ENCODE measurements at places on chromosomes 4 and X.

- peaks cover 9% of the 10 kb centered on the region for H3K27me3 ChIP-seq
- peaks cover 52% of the 10 kb centered on the region for H3K36me3 ChIP-seq
- no peak for DNase-seq
Measured at GRCh38 chr4:48012824-48013223, 3.7 kb downstream of the CNGA1 start.

GRCh38 chr4:185472103-185472542 is 590 bp upstream of the CCDC110 start:
- H3K27me3 ChIP-seq, result peaks cover 65% of the 10 kb centered on the region
- peaks cover 2% of the 10 kb centered on the region for H3K36me3 ChIP-seq
- DNase-seq, result no peak
- peak overlapping the region; percentile 84 for H3K4me3 ChIP-seq
- H3K4me1 ChIP-seq, result peaks cover 10% of the 10 kb centered on the region

DNA sequence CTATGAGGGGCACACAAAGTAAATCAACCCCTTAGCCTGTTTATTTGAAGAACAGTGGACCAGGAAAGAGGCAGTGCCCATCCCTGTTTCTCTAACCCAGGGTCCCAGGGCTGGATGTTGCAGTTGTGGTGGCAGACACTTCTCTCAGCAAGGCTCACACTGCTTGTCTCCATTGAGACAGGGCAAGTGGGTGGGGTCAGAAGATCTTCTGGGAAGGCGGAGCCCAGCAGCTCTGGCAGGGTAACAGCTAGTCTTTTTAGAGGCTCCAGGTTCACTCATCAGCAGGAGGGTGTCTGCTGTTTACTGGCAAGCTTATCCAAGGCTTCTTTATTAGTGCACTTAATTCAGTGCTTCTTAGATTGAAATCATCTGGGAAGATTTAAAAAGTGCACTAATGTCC is 659.8 kb upstream of the DIPK2B start:
- H3K4me1 ChIP-seq, result peaks cover 23% of the 10 kb centered on the region
- DNase-seq, result no peak
- no peaks in the 10 kb centered on the region for H3K36me3 ChIP-seq
- H3K27me3 ChIP-seq, result no peaks in the 10 kb centered on the region

- DNase-seq, result no peak
- H3K36me3 ChIP-seq, result no peaks in the 10 kb centered on the region
- no peak overlapping the region for H3K4me3 ChIP-seq
- H3K27me3 ChIP-seq, result no peaks in the 10 kb centered on the region
- no peaks in the 10 kb centered on the region for H3K4me1 ChIP-seq
- no peak overlapping the region for H3K27ac ChIP-seq
Measured at GRCh38 chr4:14967982-14968381, 34.3 kb upstream of the CPEB2 start.

DNA sequence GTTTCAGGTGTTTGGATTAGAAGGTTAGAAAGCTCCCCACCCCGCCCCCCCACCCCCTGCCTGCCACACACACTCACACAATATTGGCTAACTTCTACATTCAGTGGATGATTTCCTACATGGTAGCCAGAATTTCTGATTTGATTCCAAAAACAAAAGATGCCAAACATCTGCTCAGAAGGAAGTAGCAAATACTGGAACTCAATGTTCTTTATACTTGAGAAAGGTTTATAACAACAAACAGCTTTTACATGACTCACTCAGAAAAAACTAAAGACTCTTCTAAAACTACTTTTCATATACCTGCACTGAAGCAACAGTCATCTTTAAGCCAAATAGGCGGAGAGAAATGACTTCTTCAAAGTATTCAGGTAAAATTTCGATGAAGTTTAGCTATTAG is 750.5 kb upstream of the POU3F4 start:
- H3K4me1 ChIP-seq, result peaks cover 14% of the 10 kb centered on the region
- H3K4me3 ChIP-seq, result peak overlapping the region; percentile 22
- no peaks in the 10 kb centered on the region for H3K36me3 ChIP-seq
- H3K27me3 ChIP-seq, result no peaks in the 10 kb centered on the region
- no peak for DNase-seq
- H3K27ac ChIP-seq, result no peak overlapping the region

- H3K4me1 ChIP-seq, result peaks cover 8% of the 10 kb centered on the region
- H3K27ac ChIP-seq, result no peak overlapping the region
- H3K4me3 ChIP-seq, result no peak overlapping the region
- H3K27me3 ChIP-seq, result no peaks in the 10 kb centered on the region
- DNase-seq, result no peak
Measured at GRCh38 chr4:107261241-107261874, 225.2 kb upstream of the DKK2 start.

DNA sequence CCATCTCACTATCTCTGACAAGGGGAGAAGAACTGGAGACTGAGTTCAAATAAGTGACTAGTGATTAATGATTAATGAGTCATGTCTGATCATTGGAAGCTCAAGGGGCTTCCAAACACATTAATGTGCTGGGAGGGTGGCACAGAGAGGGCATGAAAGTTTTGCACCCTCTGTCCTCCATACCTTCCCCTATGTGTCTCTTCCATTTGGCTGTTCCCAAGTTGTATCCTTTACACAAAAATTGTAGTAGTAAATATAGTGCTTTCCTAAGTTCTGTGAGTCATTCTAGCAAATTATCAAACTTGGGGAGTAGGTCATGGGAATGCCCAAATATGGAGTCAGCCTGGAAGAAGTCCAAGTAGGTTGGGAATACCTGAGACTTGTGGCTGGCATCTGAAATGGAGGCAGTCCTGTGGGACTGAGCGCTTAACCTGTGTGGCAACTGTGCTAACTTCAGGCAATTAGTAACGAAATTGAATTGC is 4.1 kb upstream of the FAM200B start:
- DNase-seq, result no peak
- H3K27me3 ChIP-seq, result no peaks in the 10 kb centered on the region
- H3K4me1 ChIP-seq, result peaks cover 41% of the 10 kb centered on the region

All from WTC11 (cell line).